ENCODE measurements at places on chromosomes 6 and 20.

DNA sequence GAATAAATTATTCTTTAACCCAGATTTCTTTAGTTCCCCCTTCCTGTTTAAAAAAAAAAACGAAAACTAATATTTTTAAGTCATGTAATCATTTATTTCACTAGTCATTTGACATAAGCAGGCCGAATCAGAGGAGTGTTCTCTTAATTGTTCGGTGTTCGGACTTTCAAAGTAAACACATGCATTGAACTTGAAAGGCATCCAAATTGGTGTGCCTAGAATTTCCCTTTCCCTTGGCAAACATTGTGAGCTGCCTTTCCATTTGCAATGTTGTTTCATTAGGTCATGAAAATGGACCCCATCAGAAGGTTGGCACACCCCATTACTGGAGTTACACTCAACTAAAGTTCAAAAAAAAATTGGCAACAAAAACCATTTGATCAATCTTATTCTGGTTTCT lies 283.0 kb upstream of the MARCKS start:
- no peak for DNase-seq

DNA sequence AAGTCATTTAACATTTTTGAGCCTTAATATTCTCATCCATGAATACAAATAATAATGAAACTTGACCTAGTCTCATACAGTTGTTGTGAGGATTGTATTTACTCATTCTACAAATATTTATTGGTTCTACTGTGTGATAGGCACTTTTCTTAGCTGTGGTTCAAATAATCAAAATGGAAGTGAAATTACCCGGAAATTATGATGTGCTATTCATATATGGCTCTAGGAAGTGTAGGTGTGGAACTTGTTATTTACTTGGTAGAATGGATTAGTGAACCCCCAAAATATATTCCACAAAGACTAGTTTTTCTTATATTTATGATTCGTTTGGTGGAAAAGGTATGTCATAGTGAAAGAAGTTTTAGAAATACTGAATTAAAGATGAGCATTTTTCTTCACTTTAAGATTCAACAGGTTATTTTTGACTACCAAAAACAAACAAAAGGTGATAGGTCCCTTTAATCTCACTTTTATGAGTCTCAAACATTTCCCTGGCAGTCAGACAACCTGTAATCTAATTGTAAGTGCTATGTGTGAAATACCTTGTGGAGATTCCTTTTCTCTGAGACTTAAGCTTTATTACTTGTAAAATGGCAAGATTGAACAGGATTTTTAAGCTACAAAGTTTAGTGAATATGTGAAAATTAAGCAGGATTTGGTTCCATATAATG lies 77.8 kb downstream of the STXBP5 start:
- DNase-seq, result no peak

DNA sequence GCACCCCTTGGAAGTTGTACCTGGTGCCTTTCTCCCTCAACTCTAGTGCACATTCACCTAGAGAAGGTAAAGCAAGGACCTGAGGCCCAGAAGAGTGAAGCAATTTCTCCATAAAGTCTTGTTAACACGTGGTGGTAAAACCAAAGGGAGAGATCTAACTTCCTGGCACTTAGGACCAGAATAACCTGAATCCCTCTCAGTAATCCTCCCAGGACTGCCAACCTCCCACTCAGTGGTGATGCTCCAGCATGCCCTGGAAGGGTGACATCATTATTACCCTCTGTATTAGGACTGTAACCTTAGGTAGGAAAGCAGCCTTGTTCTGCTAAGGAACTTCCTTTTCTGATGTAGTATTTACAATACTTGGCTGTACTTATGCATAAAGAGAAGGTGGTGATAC lies 330.6 kb upstream of the MARCKS start:
- no peak for DNase-seq

DNA sequence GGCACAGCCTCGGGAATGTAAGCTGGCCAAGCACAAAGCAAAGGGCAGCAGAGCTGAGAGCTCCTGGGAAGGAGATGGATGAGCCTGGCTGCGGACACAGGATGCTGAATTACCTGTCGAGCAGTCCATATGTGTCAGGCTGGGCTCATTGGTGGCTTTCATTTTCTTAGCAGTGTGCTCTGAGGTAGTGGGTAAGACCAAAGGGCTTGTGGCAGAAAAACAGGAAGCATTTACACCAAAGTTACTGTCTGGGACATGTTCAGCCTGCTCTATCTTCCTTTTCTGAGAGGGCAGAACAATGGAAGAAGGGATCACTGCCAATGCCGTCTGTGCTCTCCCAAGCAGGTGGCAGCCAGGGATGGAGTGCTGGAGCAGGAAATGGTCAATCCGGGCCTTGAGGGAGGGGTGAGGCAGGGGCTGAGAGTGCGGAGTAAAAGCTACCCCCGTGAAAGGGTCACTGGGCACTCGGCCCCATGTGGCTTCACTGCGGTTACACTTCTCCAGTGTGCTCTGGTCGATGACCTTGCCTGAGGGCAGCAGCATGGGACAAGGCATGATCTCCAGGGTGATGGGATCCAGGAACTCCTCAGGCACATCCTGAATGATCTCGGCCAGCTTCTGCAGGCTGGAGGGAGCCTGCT lies 36.9 kb upstream of the AVP start:
- no peak for DNase-seq

GRCh38 chr20:49570161-49570827 lies 2.4 kb upstream of the PTGIS start:
- no peak for DNase-seq

- DNase-seq, result no peak
Observed at GRCh38 chr20:15889514-15890256, 683.6 kb downstream of the KIF16B start.

GRCh38 chr6:114897536-114897935 lies 554.7 kb upstream of the HS3ST5 start:
- no peak for DNase-seq

- DNase-seq, result no peak
Observed at GRCh38 chr6:134359302-134359701, 41.4 kb upstream of the SGK1 start.

- no peak for DNase-seq
Observed at GRCh38 chr6:133404151-133404550, 163.0 kb downstream of the EYA4 start.

- DNase-seq, result no peak
Observed at GRCh38 chr20:51171141-51171540, 148.2 kb upstream of the KCNG1 start.

DNA sequence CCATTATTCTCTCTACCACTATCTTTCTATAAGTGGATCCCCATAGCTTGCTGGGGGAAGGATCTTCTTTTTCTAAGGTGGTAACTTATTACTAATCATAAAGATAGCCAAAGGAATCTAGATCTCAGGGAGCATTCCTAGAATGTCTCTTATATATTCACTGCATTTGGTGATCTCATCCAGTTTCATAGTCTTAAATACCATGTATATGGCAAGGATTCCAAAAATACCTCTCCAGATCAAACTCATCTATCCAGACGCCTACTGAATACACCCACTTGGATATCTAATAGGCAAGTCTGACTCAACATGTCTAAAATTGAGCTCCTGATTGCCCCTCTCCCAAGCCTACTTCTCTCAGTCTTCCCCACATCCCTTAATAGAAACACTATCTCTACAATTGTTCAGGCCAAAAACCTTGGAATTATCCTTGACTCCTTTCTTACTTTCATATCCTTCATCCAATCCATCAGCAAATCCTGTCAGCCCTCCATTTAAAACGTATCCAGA lies 264.4 kb downstream of the HACE1 start:
- DNase-seq, result no peak

DNA sequence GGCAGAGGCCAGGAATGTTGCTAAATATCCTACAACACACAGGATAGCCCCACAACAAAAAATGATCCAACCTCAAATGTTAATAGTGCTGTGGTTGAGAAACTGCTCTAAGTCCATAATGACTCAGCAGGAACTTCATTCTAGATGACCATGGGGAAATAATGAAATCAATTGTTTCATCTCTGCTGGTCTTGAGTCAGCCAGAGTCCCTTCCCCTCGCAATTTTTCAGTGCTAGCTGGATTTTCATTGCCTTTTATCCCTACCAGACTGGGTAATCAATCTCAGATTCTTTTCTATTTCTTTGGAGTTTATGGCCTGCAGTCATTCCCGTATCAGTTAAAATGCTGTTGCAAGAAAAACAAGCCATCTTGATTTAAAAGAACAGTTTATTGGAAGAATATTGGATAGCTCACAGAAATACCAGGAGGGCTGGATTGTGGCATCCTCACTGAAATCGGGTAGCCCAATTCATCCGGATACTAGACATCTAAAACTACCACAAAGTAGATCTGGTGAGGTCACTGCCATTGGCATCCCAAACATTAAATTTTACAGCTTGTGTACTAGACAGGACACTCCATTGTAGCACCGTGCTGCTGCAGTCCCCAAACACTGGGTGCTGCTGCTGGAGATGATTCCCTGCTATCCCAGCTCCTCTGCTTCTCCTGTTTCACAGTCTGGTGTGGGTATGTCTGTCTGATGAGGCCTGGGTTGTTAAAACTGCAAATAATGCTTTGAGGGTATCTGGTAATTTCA lies 30.3 kb upstream of the POPDC3 start:
- DNase-seq, result no peak

- no peak for DNase-seq
Observed at GRCh38 chr6:21109391-21110178, 484.0 kb upstream of the SOX4 start.

GRCh38 chr6:44609051-44609612 lies 221.6 kb downstream of the CDC5L start:
- no peak for DNase-seq

DNA sequence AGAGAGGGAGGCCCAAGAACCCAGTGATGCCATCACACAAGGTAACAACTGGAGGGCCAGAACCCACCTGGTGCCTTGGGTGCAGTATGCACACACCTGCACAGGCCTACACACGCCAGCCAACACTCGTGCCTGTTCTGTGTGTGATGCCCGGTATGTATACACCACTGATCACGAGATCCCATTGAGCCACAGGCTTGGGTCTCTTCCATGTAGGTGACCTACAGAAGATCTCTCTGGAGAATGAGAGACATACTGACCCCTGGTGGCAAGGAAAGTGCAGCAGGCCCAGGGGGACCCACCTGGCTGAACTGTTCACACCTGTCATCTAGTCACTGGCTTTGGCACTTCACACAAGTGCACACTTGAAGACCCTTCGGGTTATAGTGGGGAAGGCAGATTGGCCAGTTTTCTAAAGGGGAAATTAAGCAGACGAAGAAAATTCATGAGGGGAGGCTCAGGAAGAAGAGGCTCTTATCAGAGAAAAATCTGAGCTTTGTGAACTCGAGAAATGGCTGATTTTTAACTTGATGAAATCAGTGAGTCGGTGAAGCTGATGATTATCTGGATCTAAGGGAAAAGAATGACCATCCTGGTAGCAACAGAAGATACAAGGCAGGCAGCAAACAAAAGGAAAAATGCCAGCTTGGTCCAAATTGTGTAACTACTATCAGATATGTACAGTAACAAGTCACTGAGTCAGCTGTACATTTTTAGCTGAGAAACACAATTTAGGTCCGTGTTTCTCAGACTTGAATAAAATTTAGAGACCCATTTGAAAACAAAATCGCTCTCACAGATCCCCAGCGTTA lies 69.1 kb upstream of the PBOV1 start:
- DNase-seq, result peak; percentile 28

- DNase-seq, result no peak
Observed at GRCh38 chr6:1129131-1129530, 182.8 kb upstream of the FOXQ1 start.

- no peak for DNase-seq
Observed at GRCh38 chr6:44132476-44132875, 5.1 kb downstream of the TMEM63B start.

GRCh38 chr6:1321738-1322137 lies 9.8 kb downstream of the FOXQ1 start:
- DNase-seq, result no peak

DNA sequence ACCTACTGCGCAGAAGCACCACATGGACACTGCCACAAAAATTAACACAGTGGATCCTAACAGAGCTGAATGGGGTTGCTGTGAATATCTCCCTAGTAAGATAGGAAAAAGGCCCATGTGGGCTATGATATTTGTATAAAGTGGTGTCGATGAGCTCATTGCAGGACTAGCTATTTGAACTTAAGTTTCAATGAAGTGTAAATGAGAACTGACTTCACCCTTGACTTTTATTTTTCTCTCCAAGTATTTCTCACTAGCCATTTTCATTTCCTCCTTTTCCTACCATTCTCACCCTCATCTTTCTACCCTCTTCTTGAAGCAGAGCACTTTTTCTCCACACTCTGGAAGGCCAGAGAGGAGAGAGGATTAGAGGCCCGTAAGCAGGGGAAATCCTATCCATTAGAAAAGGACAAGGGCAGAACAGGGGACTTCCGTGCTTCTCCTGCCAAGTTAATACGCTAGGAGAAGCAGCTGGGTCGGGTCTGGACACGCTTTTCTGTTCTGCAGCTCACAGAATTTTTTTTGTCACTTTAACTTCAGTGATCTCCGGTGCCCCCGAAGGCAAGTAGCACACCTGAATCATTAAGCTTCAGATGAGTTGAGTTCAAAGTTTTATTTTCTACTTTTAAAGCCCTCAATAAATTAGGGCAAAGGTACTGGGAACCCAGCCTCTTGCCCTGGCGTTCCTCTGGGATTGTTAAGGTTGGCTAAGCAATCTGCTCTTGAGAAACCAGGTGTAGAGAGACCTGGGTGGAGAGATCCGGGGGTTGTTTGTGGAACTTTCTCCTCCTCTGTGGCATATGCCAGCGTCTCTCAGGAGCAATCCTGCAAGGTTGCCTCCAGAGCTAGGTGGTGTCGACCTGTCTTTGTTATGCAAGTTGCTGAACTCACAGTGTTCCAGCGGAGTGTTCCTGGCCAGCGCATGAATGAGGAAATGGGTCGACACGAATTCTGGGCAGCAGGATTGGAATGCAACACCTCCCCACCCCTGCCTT lies 56.2 kb upstream of the ARID1B start:
- no peak for DNase-seq

GRCh38 chr6:89637960-89638319 lies 607 bp downstream of the LYRM2 start:
- no peak for DNase-seq

DNA sequence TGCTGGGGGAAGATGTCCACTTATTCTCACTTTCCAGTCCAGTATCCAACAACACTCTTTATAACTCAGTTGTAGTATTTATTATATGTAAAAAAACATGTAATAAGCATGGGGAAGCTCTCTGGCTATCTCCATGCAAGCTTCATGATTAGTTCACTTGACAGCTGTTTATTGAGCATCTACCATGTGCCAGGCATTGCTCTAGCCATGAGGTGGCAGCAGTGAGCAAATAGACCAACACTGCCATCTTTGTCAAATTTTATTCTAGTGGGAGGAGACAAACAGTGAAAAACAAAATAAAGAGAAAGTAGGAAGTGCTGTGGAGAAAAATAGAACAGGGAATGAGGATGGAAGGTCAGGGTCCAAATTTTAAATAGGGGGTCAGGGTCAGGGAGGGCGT lies 131.8 kb downstream of the CFAP61 start:
- DNase-seq, result no peak
